ENCODE measurements at places on chromosomes 1 and 21.

DNA sequence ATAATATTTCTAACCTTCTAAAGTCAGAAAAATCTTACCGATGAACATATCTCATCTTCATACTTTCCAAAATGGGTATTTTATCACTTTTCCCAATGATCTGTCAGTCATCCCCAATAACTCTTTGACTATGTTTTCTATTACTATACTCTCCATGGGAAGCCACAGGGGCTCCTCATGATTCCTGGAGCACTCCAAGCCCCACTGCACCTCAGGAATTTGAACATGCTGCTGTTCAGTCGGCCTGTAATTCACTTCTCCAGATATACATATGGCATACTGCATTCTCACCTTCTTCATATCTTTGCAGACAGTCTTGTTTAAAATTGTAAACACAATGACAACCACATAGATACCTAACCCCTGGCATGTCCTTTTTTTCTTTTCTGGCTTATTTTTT lies 333.0 kb downstream of the BRINP3 start:
- DNase-seq = no peak

- DNase-seq = no peak
These were observed 62.0 kb upstream of the MACF1 start for GRCh38 chr1:39142401-39143060.

DNA sequence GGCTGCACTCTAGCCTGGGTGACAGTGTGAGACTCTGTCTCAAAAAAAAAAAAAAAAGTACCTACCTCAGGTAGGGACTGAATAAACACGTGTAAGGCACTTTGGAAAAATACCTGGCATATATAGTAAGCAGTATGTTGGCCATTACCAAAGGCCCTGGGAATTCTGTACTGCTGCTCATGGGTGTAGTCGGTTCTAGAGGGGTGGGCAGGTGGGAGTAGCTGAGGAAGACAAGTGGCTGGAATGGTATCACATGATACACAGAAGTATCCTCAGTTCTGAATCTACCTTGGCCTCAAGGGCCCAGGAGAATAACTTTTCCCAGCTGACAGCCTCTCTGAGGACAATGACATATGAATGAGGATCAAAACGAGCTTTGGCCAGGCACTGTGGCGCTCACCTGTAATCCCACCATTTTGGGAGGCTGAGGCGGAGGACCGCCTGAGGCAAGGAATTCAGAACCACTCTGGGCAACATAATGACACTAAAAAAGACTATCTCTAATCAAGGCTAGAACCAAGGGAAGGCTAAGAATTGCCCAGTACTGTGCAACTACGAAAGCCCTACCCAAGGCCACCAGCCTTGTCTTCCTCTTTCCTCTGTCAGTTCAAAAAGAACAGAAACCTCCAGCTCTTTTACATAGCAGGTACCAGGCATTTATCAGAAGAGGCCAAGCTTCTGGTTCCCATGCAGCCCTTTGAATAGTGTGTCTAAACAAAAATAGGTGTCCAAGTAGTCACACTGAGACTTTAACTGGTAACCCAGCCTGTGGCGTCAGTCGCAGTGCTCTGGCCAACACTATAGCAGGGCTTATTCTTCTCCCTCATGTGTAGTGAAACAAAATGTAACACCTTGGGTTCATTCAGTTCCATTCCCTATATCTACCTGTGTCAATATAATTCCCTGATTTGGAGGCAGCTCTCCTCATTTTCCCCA lies 10.2 kb downstream of the MMACHC start:
- DNase-seq = no peak

- DNase-seq = no peak
These were observed 265.6 kb downstream of the PBX1 start for GRCh38 chr1:164824542-164824941.

GRCh38 chr1:94562519-94563260 lies 21.1 kb upstream of the F3 start:
- DNase-seq = no peak

GRCh38 chr1:6373961-6374720 lies 19.4 kb downstream of the ACOT7 start:
- no peak for DNase-seq

DNA sequence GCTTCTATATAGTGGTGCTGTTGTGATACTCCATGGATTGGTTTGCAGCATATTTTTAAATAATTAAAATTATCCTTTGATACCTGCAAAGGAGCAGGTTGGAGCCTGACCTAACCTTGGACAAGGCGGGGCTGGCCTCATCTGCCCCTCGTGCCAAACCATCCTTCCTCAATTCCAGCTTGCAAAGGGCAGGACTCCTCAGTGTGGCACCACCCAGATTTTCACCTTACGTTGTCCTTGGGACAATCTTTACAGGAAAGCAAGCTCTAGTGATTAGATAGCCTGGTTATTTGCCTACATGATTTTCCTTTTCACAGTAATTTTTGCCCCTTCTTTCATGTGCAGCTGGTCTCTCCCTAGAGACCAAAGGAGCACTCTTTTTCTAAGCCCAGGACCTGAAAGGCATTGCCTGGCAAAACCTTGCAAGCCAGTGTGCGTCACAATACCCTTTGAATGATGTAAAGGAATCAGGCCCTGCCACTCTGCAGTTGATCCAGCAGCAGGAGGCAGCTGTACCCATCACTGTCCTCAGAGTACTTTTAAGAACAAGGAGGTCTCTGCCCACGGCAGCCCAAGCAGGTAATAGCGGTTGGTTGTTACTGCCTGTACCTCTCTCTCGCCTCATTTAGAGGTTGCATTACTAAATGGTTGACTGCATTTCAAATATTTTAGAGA lies 99.4 kb downstream of the ADSS2 start:
- no peak for DNase-seq

GRCh38 chr1:157117527-157118057 lies 18.0 kb upstream of the ETV3L start:
- DNase-seq = no peak

- no peak for DNase-seq
These were observed 22.2 kb downstream of the C1orf21 start for GRCh38 chr1:184409011-184409410.

GRCh38 chr1:15168479-15168878 lies 14.9 kb downstream of the TMEM51 start:
- no peak for DNase-seq

DNA sequence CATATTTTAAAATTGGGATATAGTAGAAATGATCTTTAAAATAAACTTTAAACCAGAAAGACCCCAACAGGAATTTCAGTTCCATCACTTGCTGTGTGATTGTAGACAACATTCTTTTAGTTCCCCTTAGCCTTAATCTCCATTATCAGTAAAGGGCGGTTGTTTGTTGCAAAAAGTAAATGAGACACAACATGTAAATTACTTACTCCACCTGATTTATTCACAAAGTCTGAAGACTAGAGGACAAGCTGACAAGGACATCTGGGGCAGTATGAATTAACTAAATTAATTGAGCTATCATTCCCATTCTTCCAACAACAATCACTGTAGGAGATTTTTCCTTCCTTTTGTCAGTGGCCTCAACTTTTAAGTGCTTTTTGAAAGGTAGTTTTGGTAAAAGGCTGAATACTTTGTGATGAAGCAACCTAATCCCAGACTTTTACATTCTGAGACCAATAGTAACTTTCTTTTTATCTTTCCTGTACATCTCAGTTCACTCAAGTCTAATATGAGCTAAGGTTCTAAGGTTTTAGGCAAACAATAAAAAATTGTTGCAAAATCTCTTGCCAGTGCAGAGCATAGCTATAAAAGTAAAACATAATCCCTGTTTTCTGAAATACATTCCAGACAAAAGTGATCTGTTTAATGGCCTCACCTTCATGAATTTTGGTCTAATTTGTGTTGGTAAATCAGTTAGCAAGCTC lies 6.2 kb downstream of the SLC19A2 start:
- DNase-seq = no peak

DNA sequence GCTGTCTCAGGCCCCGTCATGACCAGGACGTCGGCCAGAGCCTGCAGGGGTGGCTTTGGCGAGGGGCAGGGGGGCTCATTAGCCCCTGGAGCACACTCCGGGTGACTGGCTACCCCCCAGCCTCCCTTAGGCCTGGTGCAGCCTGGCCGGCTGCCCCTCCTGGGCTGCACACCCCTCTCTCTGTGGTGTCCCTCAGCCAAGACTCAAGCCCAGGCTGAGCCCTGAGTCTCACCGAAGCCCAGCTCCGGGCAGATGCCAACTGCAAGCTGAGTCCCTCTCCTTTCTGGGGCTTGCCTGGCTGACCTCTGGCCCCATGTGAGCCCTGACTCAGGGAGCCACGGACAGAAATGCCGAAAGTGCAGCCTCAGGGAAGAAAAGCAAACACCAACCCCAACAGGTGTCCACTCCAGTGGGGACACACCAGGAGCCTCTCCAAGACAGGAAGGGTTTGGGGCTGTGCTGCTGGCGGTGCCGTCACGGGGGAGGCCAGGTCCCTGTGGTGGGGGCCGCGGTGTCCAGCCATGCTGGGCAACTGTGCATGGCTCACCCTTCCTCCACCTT lies 5.3 kb upstream of the IBA57 start:
- no peak for DNase-seq

GRCh38 chr21:32380940-32381339 lies 11.9 kb downstream of the URB1 start:
- no peak for DNase-seq

DNA sequence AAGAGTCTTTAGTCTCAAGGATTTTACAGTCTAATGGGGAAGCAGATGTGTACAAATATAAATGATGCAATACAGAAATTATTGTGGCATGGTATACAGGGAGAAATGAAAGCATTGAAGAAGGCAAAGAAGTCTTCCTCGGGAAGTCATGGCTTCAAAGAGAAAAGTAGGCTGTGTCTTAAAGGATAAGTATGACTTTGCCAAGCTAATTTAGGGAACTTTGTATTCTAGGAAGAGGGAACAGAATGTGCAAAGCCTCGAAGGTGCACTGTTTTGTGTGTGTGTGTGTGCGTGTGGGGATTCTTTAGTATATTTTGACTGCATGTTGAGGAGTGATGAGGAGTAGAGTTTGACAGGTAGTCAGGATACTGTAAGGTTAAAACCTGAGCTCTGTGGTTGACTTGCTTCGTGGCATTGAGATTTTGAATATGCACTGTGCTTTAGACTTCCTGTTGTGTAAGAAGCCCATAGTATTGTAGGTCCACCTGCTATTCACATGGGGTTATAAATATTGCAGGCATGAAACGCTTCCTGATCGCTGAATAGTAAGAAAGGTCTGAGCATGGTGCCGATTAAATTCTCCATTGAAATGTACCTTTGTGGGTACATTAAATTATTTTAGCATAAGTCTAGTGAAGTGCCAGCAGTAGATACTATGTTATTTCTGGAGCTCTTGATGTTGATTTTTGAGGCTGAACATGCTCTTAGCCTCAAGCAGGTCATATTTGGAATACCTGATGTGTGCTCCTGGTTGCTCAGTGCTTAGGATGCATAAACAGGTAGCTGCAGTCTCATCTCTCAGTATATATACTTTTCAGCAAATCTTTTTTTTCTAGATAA lies 8.0 kb downstream of the SMAP2 start:
- no peak for DNase-seq

- no peak for DNase-seq
These were observed 1001.3 kb upstream of the ADGRL2 start for GRCh38 chr1:80799457-80799856.

- no peak for DNase-seq
These were observed 111.0 kb downstream of the PDE9A start for GRCh38 chr21:42764443-42764760.

- DNase-seq = no peak
These were observed 61.1 kb upstream of the MAP1LC3C start for GRCh38 chr1:242059976-242060375.

DNA sequence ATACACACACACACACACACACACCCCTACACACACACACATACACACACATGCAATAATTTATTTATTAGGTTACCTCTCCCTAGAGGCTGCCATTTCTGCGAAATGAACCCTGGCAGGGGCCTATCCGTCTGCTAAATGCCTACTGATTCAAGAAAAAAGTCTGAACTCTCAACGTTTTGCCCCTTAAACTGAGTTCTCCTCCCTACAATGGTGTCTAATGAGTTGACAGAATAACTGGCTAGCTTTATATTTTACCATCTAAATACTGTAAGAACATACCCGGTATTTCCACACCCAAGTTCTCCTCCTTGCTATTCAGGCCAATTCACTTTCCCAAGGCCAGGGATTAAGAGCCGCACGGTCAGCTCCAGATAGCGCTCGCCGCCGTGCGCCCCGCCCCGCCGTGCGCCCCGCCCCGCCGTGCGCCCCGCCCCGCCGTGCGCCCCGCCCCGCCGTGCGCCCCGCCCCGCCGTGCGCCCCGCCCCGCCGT lies 339 bp upstream of the RNPC3 start:
- DNase-seq = no peak

GRCh38 chr1:56639211-56639610 lies 5.9 kb upstream of the PRKAA2 start:
- no peak for DNase-seq

GRCh38 chr21:15730484-15731242 lies 881 bp downstream of the USP25 start:
- DNase-seq = no peak

DNA sequence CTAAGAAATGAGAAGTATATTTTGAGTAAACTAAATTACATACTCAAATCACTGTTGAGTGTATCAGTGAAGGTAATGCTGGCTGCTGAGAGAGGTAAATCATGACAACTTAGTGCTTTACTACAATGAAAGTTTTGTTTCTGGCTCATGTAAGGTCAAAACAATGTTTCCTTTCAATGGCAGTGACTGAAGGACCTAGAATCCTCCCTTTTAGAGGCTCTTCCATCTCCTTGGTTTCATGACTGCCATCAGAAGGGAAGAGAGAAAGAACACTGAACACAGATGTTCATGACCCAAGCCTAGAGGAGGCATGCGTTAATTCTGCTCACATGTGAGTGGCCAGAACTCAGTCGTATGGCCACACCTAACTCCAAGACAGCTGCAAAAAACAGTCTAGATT lies 130.6 kb downstream of the AKT3 start:
- DNase-seq = no peak

- no peak for DNase-seq
These were observed 10.8 kb downstream of the NHLH1 start for GRCh38 chr1:160377585-160378206.

DNA sequence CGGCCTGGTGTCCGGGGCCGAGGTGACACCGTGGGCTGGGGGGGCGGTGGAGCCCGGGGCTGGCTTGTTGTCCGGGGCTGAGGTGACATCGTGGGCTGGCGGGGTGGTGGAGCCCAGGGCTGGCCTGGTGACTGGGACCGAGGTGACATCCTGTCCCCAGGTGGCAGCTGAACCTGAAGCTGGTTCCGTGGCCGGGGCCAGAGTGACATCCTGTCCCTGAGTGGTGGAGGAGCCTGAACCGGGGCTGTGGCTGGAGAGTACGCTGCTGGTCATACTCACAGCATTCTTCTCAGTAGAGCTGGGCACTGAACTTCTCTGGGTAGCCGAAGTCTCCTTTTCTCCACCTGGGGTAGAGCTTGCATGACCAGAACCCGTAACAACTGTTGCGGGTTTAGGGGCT lies 15.8 kb downstream of the THBS3 start:
- DNase-seq = no peak

GRCh38 chr1:175628548-175629317 lies 114.7 kb downstream of the TNR start:
- DNase-seq = no peak
